ENCODE measurements at places on chromosomes 4 and X.

GRCh38 chrX:132094164-132094563 lies 33.7 kb downstream of the FRMD7 start:
- DNase-seq: peak; percentile 25

GRCh38 chr4:141860974-141861373 lies 224.6 kb downstream of the IL15 start:
- DNase-seq: no peak

DNA sequence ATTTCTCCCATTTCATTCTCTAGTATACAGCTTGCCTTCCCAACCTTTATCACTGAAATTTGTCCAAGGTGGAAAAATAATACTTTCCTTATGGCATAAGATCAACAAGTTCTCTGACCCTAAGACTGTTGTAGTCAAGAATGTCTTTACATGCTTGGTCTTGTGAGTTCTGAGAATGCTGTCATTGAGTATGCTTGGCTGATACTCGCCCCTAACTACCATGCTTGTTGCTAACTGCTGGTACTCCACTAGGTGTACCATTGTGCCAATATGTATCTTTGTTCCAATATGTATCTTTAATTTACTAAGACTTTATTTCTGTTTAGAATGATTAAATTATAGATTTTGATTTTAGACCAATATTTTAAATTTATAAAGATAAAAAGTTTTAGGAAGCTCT lies 796.4 kb downstream of the PCDH7 start:
- DNase-seq: no peak

DNA sequence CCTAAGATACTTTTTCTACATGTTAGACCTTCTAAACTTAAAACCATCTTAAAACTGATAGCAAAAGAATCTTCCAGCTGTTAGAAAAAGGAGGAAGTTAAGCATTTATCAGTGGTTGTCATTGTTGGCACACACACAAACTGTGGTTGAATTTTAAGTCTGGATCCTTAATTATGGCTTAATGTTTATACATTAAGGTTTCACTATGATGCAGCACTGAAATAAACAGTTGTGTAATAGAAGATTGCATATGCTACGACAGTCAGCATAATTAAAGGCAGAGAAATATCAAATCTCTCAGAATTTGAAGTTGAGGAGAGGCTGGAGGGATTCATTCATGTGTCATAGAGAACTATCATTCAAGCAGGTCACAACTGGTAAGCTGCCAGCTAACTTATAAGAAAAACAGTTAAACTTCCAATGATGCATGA lies 32.3 kb downstream of the ADGRA3 start:
- DNase-seq: no peak

GRCh38 chrX:141609111-141609510 lies 19.6 kb downstream of the SPANXA2 start:
- no peak for DNase-seq

DNA sequence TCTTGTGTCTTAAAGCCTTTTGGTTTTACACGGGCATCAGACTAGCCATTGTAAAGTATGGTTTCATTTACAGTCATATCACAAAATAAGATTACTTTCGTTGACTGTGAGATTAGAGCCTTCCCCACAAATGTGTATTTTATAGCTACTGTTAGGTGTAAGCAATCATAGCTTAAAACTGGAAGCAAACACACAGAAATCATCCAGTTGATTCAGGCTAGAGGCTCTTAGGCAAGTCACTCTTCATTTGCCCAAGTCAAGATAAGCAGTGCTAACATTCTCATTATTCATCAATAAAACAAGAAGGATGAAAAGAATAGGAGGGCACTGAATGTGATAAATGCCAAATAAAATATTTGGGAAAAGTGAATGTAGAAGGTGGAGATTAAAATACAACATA lies 448.7 kb upstream of the FAM241A start:
- no peak for DNase-seq

DNA sequence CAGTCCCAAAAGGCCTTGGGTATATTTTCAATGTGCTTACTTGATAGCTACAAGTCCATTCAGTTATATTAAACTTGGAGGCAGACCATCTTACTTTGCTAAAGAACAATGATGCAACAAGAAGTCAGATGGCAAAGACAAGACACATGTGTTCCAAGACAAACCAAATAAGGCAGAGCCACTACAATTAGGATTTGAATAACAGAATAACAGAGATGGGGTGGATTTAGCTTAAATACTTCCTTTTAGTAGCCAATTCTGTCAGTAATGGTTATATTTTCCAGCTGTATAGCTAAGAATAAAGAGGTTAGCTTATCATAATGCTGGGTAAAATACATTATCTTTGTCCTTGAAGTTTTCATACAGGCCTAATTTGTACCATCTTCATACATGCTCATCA lies 37.7 kb upstream of the FRAS1 start:
- DNase-seq: no peak

DNA sequence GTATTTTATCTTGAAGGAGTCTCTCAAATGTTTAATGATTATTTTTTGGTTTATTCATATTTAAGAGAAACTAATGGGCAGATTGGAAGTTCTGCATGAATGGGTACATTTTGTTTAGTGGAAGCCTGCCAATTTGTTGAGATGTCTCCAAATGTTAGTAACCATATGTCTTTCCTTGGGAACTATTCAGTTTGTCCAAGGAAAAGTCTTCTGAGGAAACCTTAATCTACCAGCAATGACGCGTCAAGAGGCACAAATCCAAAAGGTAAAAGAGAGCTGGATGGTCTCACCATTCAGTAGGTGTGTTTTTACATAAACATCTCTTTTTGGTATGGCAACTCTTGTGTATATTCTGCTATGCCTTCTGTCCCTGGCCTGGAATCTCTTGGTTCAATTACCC lies 37.4 kb upstream of the NDST3 start:
- no peak for DNase-seq

DNA sequence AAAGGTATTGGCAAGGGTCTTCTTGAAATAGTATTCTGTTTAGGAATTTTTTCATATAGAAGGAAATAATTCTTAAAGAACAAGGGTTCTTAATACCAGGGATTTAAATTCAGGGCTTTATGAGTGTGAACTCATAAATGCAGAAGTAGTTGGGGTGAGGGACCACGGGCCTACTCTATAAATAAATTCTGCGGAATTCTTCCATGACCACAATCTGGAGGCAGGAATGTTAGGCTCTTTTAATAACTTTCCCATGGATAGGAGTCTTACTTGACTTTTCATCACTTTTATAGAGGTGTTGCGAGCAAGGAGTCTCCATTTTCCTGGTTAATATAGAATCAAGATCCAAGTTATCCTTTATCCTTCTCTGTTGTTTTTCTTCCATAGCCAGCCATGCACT lies 76.7 kb upstream of the SLC4A4 start:
- DNase-seq: no peak

GRCh38 chr4:140742838-140743193 lies 13.4 kb downstream of the TBC1D9 start:
- DNase-seq: no peak

- no peak for DNase-seq
Observed at GRCh38 chr4:145880355-145880960, 58.2 kb downstream of the ZNF827 start.

DNA sequence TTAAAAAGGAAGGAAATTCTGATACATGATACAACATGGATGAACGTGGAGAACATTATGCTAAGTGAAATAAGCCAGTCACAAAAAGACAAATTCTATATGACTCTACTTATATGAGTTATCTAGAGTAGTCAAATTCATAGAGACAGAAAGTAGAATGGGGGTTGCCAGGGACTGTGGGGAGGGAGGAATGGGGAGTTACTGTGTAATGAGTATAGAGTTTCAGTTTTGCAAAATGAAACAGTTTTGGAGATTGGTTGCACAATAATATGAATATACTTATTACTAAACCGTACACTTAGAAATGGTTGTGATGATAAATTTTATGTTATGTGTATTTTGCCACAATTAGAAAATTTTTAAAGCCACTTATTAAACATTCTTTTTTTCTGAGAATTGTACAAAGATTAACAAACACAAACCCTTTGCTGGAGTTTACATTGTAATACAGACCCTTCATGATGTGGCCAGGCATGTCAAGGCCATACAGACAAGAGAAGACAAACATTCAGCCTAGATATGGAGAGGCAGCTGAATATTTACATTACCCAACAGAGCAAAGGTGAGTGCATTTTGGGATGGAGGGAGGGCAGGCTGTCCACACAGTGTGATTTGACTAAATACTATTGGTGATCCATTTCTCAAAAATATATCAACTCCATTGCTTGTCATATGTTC lies 21.2 kb upstream of the GPC3 start:
- no peak for DNase-seq

- peak; percentile 17 for DNase-seq
Observed at GRCh38 chr4:7189066-7189465, 3.3 kb upstream of the SORCS2 start.

DNA sequence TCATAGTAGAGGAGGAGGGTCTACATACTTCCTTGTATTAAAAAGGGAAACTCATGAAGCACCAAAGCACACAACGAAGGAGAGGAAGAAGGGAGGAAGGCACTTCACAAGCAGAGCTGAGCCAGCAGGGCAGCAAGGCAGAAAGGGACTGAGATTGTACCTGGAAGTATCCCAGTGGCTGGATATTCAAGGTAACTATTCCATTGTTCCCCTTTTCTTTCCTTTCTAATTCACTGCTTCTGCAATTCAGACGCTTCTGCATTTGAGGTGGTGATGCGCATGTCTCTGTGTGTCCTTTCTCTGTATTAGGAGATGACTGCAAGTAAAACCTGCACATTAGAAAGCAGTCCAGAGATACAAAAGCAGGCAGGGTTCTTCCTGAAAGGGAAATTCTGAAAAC lies 54.9 kb downstream of the UBQLN2 start:
- no peak for DNase-seq

DNA sequence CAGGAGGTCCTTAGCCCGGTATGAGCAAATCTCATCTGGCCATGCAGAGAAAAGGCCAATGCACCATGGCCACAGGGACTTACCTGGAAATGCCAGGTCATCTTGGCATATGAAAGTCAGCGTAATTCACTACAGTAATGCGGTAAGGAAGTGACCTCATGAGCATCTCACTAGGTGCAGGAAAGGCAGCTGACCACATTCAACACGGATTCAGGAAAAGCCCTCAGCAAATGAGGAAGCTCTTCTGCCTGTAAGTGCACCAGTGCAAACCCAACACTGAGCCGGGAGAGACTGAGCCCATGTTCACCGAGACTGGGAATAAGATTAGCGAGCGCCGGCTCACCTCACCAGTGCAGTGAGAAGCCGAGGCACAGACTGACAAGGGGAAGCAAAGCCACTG lies 23.7 kb downstream of the LRPAP1 start:
- no peak for DNase-seq

Measured in right hindlimb (tissue), 1 donor.